ENCODE measurements at places on chromosomes 7 and 10.

GRCh38 chr7:36406156-36406555 is 16.5 kb downstream of the ANLN start:
- no peak for DNase-seq

DNA sequence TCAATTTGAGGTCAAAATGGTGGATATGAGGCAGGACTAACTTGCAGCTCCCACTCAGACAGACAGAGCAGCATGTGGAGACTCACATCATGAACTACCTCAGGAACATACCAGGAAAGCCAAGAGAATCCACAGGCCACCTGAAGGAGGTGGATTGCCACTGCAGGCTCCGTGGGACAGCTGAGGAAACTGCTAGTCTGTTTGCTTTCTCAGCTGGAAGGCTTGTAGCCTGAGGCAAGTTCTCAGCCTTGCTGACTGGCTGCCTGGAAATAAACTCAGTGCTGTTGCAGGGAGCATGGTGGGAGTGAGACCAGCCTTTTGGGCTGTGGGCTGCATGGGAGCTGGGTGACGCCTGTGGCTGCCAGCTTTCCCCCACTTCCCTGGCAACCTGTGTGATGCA is 202.9 kb downstream of the ZNF248 start:
- no peak for DNase-seq

DNA sequence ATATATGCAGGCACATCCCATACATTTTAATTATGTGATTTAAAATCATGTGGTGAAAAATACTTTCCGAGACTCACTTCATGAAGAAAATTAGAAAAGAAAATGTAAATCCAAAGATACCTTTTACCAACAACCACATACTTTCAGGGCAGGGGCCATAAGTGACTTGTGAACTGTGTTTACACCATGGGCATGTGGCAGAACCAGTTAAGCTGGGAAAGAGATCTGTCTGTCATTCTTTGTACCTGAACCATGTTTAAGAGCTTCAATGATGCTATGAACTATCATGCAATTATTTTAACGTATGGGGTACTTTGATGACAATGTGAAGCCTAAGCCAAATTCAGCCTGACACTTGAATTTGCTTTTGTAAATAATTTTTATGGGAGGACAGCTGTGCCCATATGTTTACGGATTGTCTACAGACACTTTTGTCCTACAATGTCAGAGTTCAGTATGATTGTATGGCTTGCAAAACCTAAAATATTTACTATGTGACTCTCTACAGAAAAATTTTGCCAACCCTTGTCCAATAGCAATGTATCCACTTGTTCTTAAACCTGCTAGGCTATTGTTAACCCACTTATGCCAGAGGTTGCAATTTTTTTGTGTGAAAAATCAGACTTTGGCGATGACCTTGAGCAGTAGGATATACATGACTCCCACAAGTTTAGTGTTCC is 654.6 kb downstream of the TNS3 start:
- no peak for DNase-seq

- no peak for DNase-seq
These were observed 745.2 kb downstream of the AUTS2 start for GRCh38 chr7:70343519-70343918.

DNA sequence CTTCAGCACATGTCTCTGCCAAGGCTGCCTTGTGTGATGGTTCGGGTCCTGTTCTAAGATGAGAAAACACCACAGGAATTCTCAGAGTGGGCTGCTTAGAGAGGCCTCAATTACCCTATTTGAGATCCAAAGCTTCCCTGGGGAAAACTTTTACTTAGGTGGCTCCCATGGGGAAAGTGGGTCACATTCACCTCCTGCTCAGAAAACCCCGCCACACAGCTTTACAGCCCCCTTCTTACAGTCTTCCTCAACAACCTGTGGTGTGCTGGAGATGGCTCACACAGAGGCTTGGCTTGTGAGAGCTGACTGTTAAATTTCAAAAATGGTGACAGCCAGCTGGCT is 36.6 kb upstream of the KCNIP2 start:
- DNase-seq: no peak

DNA sequence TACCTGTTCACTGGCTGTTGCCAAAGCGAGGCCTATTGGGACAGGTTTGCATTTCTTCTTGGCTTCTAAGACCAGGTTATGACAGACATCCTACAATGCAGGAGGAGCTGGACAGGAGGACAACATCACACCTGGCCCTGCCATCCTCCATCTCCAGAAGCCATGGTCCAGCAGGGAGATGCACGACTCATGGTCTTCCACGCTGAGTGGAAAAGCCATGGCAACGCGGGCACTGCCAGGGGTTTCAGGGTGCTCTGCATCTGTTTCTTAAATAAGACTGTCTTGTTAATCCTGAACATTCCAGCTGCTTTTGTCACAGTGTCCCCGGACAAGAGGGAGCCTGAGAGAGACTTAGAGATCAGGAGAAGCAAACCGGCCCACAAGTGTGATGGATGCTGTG is 40.3 kb downstream of the CLRN3 start:
- DNase-seq: no peak

- no peak for DNase-seq
These were observed 76.7 kb downstream of the ZEB1 start for GRCh38 chr10:31395695-31396094.
